ENCODE measurements at places on chromosomes 7 and 10.

GRCh38 chr7:200290-200689, 7.9 kb downstream of the FAM20C start:
- DNase-seq: no peak

- DNase-seq: no peak
Observed at GRCh38 chr7:158391541-158391940, 196.1 kb downstream of the PTPRN2 start.

GRCh38 chr7:148014541-148014940, 576.0 kb upstream of the C7orf33 start:
- no peak for DNase-seq

DNA sequence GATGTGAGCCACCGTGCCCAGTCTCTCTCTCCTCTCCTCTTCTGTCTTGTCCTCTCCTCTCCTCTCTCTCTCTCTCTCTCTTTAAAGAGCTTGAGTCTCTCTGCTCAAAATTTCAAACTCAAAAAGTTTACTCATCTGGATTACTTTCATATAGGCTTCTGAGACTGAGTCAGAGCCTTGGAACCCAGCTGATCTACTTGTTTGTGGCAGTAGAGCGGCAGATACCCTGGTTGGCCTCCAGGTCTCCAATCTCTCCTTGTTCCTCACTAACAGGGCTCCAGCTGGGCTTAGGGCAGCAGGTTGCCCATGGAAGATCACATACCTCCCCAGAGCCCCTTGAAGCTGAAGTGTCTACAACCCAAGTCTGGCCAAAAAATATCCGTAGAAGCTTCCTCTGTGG, 51.0 kb downstream of the HHEX start:
- DNase-seq: no peak

GRCh38 chr7:77455321-77455720, 39.2 kb upstream of the GSAP start:
- no peak for DNase-seq

Data from neuronal stem cell (in vitro differentiated cells).